RCC 7860 (cell line): ENCODE measurements at places on chromosomes 2 and 18.

DNA sequence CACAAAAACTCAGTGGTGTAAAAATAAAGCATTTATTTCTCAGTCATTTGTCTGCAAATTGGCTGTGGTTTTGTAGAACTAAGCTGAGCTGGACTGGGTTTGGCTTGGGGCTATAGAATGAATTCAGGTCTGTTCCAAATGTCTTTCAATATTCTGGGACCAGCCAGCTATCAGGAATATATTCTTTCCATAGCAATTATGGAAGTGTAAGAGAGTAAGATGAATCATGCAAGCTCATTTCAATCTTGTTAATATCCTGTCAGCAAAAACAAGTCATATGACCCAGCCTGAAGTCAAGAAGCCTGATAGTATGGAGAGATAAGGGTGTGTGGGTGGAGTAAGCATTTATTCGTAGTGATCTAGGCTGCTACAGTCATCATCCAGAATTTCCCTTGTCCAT lies 481.0 kb upstream of the CDH2 start:
- DNase-seq: no peak

DNA sequence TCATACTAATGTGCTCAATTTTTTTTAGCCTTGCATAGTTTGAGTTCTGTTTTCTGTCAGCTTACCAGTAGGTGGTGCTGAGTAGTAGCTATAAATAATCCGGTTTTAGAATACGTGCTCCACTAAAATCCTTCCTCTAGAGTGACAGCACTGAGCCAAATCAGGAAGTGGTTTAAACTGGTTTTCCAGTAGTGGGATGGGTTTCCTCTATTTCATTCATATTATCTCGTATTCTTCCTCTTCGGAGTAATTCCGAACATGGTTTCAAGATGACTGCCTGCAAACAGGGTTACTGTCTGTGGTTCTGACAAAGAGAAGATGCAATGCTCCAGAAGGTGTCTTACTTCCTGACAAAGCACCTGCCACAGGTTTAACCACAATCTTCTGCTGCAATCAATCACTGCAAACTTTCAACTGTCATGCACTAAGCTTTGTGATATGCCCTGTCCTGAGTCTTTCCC lies 496.9 kb upstream of the VRK2 start:
- DNase-seq: no peak

DNA sequence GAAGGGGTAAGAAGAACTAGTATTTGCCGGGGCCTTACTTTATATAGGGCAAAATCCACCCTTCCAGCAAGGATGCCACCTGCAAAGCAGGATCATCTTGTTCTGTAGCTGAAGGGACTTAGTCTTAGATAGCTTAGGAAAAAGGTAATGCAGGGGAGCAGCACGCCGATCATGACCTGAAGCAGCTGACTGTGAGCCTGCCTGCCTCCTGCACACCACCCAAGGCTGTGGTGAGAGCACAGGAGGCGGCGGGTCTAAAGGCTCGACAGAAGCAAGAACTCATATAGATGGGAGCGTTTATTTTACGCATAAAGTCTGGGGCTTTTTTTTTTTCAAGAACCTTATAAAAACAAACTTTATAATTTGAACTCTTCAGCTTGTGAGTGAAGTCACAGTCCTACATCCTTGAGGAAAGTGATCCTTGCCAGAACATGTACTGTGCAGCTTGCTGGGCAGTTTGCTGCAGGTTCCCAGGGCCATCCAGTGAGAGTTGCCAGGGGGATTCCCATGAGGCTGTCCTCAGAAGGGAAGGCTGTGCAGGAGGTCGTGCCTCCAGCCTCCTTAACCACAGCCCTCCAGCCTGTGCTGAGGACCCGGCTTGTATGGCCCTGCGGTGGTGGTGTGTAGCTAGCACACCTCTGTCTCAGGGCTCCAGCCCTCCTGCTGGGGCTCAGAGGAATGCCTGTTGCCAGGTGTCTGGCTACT lies 92.1 kb downstream of the RNF144A start:
- no peak for DNase-seq

DNA sequence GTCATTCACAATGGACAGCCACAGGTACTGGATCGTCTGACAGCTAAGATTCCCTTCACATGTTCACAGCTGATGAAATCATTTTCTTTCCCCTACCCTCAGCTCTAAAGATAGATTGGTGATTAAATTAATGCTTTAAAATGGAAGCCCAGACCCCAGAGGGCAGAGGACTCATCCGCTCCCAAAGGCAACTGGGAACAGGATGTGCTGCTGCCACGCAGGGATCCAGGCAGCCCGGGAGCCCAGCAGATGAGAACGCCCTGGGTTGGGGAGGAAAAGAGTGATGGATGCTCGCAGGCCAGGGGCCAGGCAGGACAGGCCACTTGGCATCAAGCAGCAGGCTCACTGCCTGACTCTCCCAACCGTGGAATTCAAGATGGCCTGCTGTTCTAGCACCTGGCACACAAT lies 41.3 kb downstream of the HDHD2 start:
- no peak for DNase-seq

DNA sequence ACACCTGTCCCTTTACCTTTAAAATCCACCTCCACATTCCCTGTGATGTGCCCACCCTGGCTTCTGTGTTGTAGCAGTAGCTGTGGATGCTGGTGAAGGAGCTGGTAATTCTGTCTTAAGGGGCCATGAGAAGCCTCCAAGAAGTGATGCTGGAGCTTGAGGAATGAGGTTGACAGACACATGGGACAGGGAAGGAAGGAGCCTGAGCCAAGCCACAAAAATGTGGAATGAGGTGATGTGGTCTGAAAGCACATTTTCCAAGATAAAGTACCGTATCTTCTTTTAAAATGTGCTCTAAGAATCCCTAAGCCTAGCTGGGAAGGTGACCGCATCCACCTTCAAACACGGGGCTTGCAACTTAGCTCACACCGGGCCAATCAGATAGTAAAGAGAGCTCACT lies 31.2 kb downstream of the VWA3B start:
- peak; percentile 38 for DNase-seq

DNA sequence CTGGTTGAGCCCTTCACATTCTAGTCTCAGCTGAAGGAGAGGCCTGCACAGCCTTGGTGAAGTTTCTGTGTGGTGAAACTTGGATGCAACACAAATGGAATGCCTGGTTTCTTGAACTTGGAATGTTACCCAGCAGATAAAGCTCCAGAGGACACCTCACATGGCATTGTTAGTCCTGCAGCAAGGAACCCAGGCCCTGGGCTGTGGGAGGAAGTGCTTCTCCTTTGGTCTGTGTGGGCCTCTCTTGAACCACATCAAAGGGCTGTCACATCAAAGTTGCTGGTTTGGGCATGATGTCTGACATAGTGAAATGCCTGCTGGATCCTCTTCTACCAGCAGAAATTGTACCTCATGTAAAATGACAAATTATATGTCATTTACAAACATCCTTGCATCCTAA lies 198.5 kb downstream of the FHOD3 start:
- no peak for DNase-seq

GRCh38 chr2:203654826-203655225 lies 51.6 kb upstream of the CD28 start:
- no peak for DNase-seq

GRCh38 chr2:33381301-33381858 lies 95.1 kb upstream of the RASGRP3 start:
- no peak for DNase-seq

- no peak for DNase-seq
Observed at GRCh38 chr2:26504002-26504401, 26.1 kb upstream of the OTOF start.

- no peak for DNase-seq
Observed at GRCh38 chr2:231716666-231717280, 8.4 kb downstream of the PTMA start.

- no peak for DNase-seq
Observed at GRCh38 chr2:127589358-127589757, 53.9 kb downstream of the MYO7B start.

DNA sequence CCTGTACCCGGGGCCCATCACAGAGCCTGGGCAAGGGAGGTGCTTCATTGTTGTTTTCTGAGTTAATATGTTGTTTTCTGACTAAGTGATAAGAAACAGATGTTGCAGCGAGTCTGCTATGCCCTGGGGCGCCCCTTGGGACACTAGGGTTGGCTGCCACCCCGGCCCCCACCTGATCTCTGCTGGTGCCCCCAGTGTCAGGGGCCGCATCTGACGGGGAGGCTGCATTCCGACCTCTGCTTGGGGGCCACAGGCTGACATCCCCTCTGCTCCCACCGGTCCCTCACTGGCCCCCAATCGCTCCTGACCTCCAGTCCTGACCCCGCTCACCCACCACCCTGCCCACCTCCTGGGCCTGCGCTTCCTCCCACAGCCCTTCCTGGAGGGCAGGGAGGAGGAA lies 65.9 kb downstream of the LONRF2 start:
- no peak for DNase-seq

- DNase-seq: peak; percentile 18
Observed at GRCh38 chr18:49613641-49614151, 51.8 kb downstream of the LIPG start.

DNA sequence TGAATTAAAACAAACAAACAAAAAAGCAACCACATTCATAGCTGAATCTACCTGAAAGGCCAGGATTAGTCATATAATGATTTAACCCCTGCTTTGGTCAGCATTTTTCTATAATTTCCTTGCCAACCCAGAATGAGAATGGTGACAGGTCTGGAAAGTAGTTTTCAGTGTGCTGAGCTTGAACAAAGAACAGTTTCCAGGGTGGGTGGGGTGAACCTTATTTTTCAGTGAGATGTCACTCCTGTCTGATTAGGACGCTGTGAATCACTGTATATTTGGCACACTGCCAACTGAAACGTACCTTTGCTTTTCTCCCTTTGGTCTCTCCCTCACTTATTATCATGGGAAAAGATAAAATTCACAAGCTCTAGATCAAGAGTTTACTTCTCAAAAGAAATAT lies 35.0 kb upstream of the DSC1 start:
- peak; percentile 9 for DNase-seq

DNA sequence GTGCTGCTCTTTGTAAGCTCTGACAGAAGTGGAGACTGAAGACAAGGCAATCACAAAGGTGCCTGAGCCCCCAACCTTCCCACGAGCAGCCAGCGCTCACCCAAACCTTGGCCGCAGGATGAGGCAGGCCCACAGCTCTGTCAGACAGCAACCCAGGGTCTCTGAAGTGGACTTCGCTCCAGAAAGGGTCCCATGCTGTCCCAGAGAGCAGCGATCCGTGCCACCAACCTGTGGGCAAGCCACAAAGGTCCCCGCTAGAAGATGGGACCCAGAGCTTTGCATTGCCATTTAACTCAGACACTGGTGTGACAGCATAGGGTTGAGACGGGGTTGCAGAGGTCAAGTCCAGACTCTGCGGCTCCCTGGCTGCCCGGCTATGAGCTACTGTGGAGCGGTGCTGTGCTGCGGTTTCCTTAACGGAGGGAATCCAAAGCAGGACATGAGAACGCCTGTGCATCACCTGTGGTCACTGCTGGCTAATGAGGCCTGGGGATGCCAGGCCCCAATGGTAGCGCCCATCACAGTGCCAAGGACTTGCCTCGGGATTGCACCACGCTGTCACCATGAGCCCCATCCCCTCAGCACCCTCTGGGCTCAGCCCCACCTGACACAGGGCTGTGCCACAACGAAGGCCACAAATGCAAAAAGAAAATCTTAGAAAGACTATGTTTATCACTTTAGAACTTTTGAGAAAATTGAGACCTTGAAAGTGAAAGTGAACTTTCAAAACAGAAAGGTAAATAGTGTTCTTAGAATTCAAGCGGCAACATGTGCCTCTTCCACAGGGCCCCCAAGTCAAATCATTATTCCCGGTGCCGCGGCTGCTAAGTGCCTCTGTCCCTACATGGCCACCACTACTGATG lies 103.4 kb downstream of the HDAC4 start:
- peak; percentile 44 for DNase-seq

DNA sequence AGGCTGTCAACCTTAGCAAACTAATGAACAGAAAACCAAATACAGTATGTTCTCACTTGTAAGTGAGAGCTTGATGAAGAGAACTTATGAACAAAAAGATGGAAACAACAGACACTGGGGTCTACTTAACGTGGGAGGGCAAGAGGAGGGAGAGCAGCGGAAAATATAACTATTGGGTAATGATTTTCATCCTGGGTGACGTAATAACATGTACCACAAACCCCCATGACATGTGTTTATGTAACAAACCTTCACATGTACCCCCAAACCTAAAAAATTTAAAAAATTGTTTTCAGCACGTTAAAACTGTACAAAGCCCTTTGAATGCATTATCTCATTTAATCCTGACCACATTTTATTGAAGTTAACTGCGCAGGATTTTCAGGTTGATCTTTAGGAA lies 64.9 kb upstream of the RBMS1 start:
- no peak for DNase-seq

DNA sequence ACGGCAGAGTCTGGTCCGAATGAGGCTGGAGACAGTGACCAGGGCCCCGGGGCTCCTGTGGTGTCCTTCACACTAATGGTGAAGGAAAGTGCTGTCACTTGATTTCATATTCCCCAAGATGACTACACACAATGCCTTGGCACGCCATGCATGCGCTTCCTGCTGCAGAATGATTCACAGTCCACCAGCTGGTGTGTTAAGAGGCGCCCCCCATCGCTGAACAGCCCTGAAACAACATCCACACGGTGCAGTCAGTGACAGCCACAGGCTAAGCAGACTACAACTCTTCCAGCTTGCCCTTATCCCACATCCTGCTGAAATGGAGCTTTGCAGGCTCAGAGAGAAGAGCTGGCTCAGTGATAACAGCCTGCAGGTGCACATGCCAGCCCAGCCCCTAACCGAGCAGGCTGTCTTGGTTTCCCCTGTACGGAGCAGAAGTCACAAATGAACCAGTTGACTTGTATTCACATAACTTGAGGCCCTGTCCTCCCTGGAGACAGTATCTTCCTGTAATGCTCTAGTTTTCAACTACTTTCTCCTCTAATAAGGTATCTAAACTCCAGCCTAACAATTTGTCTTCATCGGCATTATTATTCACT lies 24.3 kb upstream of the CDH20 start:
- no peak for DNase-seq

DNA sequence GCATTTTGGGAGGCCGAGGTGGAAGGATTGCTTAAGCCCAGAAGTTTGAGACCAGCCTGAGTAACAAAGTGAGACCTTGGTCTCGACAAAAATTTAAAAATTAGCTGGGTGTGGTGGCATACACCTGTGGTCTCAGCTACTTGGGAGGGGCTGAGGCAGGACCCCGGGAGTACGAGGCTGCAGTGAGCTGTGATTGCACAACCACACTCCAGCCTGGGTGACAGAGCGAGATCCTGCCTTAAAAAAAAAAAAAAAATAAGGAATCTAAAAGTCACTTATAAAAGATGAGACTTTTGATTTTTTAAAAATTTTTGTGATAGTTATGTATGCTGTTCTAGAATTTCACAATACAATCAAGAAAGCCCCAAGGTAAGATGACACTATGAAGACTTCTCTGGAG lies 33.1 kb downstream of the ID2 start:
- DNase-seq: no peak
